ENCODE measurements at places on chromosomes 6 and 20.
A peak's percentile ranks its signal among the peaks of the same experiment; 100 is the strongest.

DNA sequence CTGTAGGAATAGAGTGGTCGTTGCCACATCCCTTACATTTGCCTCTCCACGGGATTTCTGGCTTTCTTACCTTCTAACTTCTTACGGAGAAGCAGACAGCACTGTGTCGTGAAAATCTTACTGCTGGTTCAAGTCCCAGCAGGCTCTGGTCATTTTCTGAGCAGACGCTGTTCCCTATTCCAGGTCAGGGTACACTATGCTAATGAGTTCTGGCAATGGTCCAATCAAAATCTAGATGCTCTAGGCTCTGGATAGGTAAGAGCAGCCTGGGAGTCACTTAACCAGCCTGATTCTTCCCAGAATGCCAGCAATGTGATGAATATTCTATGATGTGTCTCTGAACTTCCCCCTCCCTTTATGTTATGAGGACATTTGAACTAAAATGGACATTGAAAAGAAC lies at the start of gene GCM1:
TSS of gene GCM1 (minus strand) at position 158 of the 400 bp plus-strand sequence. CDS start 3,209 bp downstream, outside the sequence.
- DNase-seq: no peak

DNA sequence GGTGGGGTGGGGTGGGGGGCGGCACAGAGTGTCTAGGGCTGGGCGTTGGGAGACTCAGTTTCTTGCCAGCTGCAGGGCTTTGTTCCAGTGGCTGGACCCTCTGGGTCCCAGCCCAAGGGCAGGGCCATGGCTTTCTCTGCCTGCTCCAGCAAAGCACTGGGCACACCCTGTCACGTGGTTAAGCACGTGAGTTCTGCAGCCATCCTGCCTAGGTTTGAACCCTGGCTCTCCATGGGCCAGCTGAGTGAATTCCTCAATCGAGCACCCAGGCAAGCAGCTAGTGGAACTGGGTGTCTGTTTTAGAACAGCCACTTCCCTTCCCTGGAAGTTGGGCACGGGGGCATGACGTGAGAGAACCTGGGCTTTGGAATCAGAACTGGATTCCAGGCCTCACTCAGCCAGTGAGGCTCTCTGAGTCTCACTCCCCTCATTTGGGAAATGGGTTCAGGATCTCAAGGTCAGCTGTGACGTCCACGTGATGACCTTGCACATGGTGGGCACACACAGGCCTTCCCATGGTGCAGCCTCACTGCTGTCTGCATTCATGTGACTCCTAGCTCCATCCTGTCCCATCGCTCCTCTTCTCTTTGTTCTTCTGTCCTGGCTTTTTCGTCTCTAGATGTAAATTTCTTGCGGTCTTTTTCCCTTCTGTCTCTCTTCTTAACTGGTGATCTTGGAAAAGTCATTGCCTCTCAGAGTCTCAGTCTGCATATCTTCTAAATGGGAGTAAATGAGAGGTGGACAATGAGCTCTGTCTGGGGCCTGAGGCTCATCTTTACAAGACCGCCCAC lies 45.9 kb downstream of the NOL4L start:
- no peak for DNase-seq

GRCh38 chr20:19368351-19368750 lies 155.9 kb downstream of the SLC24A3 start:
- DNase-seq: no peak

DNA sequence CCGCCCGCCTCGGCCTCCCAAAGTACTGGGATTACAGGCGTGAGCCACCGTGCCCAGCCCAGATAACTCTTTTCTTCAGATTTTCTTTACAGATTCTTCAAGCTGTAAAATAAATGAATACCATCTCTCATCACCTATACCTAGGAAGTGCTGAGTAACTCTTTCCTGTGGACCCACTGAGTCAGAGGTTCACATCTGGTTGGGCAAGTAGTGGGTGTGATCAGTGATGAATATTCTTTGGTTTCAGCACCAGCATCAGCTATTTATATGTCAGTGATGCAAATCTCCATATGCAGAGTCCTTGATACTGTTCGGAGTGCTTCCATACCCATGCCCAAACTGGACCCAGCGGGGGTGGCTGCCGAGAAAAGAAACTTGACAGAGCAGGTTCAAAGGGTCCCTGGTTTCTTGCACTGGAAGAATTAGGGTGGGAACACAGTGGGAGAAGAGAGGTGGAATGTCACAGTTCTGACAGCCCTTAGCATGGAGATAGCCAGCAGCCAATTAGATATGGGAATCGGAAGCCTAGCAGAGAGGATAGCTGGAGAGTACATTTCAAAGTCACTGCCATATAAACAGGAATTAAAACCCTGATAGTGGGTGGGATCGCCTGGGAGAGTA lies 64.9 kb upstream of the DDR1 start:
- DNase-seq: no peak

DNA sequence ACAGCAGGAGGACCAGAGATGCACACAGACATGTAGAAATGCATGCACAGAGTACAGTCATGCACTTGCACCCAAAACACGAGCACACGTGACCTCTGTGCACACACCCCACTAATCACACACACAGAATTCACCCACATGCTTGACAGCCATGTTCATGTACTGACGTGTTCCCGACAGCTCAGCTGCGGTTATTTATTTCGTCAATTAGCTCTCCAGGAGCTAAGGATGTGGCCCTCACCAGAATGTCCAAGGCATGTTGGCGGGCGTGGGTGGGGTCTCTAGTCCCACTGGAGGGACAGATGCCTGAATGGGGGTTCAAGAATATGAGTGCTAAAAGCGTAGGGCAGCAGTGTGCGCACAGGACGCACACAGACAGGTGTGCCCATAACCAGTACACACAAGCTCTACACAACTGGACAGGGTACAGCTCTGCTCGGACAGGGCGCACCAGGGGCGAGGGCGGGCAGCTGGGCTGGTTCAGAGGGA lies 571 bp upstream of the PRPF6 start:
- DNase-seq: no peak

GRCh38 chr20:20939006-20939405 lies 167.2 kb downstream of the LINC00237 start:
- no peak for DNase-seq

DNA sequence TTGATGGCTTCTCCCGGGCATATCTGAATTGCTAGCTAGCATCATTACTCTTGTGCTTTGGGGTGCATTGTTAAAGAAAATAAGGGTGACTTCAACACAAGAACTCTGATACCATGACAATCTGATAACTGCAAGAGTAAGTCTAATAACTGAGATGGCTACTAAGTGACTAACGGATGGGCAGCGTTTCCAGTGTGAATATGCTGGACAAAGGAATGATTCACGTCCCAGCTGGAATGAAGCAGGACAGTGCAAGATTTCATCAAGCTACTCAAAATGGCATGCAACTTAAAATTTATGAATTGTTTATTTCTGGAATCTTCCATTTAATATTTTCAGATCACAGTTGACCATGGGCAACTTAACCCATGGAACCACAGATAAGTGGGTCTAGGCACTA lies 31.7 kb downstream of the MOXD1 start:
- DNase-seq: no peak

GRCh38 chr6:12570461-12571030 lies 146.0 kb upstream of the PHACTR1 start:
- DNase-seq: no peak

GRCh38 chr20:10729785-10730184 lies 56.0 kb upstream of the JAG1 start:
- no peak for DNase-seq

- DNase-seq: no peak
Measured at GRCh38 chr6:40900791-40901190, 138.2 kb downstream of the UNC5CL start.

- DNase-seq: no peak
Measured at GRCh38 chr6:142118925-142119324, 13.8 kb upstream of the GJE1 start.

GRCh38 chr20:62918831-62919230 lies 7.5 kb downstream of the DIDO1 start:
- DNase-seq: no peak

- peak; percentile 93 for DNase-seq
Measured at GRCh38 chr6:43246301-43247113, 3.2 kb downstream of the TTBK1 start.

DNA sequence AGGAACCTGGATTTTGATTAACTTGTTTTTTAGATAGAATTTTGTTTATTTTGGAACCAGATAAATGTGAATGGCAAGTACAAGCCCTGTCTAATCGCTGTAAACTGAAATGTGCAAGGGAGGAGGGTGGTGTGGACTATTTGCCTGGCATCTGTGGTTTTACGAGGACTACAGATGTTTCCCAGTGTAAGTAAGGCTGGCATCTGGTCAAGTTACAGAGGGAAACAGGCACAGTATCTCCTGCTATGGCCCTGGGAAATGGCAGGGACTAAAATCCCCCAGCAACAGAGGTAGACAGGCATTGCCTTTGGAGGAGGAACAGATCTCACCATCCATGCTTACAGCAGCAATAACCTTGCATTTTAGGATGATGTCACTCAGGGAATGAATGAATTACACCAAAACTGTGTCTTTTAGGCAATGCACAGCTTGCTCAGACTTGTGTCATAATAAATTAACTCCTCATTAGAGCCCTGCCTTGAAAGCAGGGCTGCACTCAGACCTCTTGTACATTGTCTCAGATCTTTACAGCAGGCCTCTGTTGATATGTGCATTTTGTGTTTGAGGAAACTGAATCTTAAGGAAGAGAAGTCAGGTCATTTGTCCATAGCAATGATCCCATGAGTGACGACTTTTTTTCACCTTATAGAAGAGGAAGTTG lies 96.2 kb downstream of the TCP11 start:
- DNase-seq: peak; percentile 72

- no peak for DNase-seq
Measured at GRCh38 chr6:45606831-45607400, 229.2 kb upstream of the SUPT3H start.

GRCh38 chr6:160430203-160430602 lies 82.0 kb downstream of the SLC22A3 start:
- no peak for DNase-seq

GRCh38 chr6:69238067-69238466 lies 558.7 kb downstream of the LMBRD1 start:
- no peak for DNase-seq
